Stimulated activated CD4-positive, alpha-beta T cell treated with anti-CD3 and anti-CD28 coated beads, Interleukin-2, amount 100 ng/mL, for 48 hours (primary cell): ENCODE measurements at places on chromosomes 5 and 9.

- DNase-seq = no peak
Measured at GRCh38 chr9:9214066-9214465, 1398.7 kb downstream of the PTPRD start.

GRCh38 chr5:170632266-170632984 is 128.6 kb downstream of the KCNIP1 start:
- no peak for DNase-seq

- no peak for DNase-seq
Measured at GRCh38 chr9:136117916-136118319, 757 bp downstream of the TMEM250 start.

DNA sequence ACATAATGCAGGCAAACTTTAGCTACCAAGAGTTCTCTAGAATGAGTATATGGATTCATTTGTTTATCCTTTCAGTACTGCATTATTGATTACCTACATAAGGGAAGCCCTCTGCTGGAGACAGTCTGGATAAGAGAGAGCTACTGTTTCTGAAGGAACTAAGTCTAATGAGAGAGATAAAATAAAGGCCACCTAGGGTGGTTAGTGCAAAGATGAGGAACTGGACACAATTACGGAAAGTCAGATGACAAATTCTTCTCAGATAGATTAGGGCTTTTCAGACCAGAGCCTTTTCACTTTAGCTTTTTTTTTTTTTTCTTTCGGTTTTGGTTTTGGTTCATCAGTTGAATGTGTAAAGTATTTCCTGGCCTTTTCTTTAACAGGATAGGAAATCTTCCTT is 31.3 kb downstream of the ISOC1 start:
- no peak for DNase-seq

GRCh38 chr9:1086517-1086916 is 36.4 kb downstream of the DMRT2 start:
- no peak for DNase-seq

DNA sequence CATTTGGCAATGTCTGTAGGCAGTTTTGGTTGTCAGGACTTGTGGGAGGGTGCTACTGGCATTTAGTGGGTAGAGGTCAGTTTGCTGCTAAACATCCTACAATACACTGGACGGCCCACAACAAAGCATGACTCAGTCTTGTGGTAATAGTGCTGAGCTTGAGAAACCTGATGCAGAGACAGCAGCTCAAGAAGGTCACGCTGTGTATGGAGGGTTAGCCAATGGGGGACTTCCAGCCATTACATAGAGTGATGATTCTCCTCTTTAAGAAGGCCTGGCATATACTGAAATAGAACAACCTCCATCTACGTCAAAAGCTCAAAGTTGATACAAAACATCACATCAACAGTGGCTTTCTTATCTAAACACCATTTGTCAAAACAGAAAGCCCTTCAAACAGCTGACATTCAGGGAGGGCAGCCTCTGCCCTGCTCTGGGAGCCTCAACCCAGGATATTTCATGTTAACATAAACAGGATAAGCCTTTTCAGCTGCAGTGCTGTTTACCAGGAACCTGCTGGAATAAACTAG is 143.0 kb downstream of the GPBP1 start:
- no peak for DNase-seq
